ENCODE measurements at places on chromosomes 4 and X.

GRCh38 chr4:8292478-8293107 is 23.0 kb downstream of the HTRA3 start:
- DNase-seq, result no peak

- DNase-seq, result no peak
Measured at GRCh38 chrX:129842510-129843208, 1.0 kb downstream of the ZDHHC9 start.

DNA sequence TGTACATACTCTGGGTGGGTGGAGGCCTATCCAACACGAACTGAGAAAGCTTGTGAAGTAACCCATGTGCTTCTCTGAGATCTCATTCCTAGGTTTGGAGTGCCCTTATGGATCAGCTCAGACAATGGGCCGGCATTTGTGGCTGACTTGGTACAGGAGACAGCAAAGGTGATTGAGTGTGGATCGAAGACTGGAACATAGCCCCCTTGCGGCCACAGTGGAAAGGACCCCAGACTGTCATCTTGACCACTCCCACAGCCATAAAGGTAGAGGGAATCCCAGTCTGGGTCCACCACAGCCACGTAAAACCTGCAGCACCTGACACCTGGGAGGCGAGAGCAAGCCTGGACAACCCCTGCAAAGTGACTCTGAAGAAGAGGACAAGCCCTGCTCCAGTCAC is 598.0 kb upstream of the AADAT start:
- DNase-seq, result no peak

DNA sequence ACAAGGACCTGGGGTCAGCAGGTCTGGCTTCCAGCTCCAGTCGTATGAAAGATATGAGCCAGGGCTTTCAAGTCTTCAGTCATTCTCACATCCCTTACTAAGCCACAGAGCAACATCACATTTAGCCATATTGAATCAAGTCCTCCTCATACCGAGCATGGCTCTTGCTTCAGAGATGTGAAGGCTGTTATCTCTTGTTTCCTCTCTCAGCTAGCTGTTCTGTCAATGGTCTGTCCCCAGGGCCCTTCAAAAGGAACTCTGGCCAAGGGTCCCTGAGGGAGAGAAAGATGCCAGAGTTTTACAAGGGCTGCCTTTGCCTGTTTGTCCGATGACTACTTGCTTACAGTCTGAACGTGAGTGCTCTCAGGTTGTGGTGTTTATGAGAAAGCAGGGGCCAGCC is 30.5 kb downstream of the DOCK11 start:
- no peak for DNase-seq

GRCh38 chr4:121464854-121465253 is 84.0 kb upstream of the QRFPR start:
- no peak for DNase-seq

GRCh38 chr4:107719207-107719921 is 670 bp downstream of the PAPSS1 start:
- DNase-seq, result no peak

DNA sequence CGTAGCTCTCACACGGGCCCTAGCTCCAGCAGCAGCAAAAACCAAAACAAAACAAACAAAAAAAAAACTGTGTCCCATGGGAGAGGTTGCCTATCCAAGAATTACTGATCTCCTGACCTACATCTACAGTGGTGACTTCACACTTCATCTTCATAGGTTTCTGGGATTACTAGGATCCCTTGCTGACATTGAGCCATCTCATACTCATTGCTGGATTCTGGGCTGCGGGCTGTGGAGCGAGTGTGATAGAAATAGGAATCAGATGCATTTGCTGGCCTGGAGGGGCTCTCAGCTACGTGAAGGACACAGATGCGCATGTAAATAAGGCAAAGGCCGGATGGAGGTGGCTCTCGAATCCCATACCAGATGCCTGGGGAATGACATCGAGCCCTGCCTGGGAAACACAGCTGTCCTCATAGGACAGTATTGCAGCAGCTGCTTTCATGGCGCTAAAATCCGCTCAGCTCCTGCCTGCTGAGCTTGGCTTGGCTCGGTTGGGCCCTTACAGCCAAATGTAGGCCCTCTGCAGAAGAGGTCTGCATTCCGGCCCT is 41.7 kb downstream of the CNGA2 start:
- no peak for DNase-seq

- no peak for DNase-seq
Measured at GRCh38 chrX:38095971-38096529, 89.7 kb downstream of the SYTL5 start.

DNA sequence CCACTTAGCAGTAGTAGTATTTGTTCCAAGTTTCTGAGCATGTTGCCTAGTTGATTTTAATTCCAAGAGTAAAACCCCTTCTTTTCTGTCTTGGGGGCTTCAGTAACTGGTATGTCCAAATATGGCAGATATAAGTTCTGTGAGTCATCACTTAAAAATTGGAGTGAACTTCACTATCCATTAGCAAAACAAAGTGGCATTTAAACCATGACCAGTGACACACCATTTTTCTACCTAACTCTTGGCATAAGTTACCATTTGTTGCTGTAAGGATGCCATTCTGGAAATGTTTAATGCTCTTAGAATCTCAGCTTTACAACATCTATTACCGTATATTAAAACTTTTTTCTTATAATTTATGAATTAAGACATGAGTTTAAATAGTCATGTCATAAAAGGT is 102.0 kb downstream of the CBR4 start:
- DNase-seq, result no peak

GRCh38 chrX:39985071-39985470 is 112.7 kb downstream of the BCOR start:
- DNase-seq, result no peak

DNA sequence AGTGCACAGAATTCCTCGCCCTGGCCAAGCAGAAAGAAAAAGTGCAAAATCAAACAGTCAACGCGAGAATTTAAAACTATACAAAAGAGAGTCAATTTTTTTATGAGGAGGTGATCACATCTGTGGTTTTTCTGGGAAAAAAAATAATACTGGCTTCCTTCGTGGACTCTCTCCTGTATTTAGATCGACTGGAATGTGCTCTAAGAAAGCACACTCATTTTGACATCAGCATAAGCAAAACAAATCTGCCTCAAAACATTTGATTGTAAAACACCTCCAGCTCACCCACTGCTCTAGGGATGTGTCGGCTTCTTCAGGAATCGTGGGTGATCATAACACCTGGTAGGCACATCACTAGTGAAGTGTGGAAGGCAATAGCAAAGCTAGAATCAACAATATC is 417.4 kb upstream of the FAT1 start:
- DNase-seq, result no peak

DNA sequence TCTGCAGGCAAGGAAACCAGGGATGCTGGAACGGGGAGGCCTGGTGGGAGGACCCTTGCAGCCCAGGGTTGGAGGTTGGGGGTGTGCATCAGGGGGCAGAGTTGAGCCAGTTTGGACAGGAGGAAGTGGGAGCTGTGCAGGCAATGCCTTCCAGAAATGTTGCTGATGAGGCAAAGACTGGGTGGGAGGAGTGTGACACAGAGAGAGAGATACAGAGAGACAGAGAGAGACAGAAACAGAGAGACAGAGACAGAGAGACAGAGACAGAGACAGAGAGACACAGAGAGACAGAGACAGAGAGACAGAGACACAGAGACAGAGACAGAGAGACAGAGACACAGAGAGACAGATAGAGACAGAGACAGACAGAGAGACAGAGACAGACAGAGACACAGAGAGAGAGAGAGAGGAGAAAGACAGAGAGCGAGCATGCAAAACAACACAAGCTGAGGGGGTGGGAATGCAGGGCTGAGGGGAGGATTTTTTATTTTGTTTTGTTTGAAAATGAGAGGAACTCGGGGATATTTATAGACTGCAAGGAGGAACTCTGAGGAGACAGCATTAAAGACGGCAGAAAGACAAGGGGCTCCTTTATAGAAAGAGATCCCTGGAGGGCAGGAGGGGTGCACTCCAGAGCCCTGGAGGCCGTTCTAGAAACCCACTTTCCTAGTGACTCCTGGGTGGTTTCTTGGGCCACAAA is 1.9 kb upstream of the HAUS3 start:
- no peak for DNase-seq

DNA sequence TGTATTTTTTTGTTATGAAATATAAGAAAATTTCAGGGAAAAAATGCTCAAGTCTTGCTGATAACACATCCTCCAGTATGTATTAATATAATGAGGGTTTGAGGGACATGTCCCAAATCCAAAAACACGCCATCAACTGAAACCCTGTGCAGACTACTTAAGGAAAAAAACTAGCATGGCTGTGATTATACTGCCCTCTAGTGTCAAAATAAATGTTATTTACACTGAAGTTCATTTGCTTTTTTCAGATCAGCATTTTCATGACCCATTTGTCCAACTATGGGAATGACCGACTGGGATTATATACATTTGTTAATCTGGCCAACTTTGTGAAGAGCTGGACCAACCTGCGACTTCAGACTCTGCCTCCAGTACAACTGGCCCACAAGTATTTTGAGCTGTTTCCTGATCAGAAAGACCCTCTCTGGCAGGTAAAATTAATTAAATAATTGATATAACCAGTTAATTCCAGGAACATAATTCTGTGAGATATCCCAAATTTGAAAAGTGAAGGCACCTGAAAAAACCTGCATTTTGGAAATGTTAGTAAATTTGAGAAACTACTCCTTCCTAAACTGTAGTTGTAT is 128.5 kb downstream of the PRSS12 start:
- DNase-seq, result no peak

DNA sequence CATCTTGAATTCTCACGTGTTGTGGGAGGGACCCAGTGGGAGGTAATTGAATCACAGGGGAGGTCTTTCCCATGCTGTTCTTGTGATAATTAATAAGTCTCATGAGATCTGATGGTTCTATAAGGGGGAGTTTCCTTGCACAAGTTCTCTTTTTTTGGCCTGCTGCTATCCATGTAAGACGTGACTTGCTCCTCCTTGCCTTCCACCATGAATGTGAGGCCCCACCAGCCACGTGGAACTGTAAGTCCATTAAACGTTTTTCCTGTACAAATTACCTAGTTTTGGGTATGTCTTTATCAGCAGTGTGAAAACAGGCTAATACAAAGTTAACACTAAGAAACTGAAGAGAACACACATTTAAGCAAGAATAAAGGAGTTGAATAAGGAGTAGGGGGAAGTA is 16.0 kb downstream of the TBCK start:
- DNase-seq, result no peak

GRCh38 chr4:86934147-86934770 is 552 bp upstream of the AFF1 start:
- DNase-seq, result no peak

- DNase-seq, result no peak
Measured at GRCh38 chrX:3526731-3527130, 180.3 kb upstream of the MXRA5 start.

DNA sequence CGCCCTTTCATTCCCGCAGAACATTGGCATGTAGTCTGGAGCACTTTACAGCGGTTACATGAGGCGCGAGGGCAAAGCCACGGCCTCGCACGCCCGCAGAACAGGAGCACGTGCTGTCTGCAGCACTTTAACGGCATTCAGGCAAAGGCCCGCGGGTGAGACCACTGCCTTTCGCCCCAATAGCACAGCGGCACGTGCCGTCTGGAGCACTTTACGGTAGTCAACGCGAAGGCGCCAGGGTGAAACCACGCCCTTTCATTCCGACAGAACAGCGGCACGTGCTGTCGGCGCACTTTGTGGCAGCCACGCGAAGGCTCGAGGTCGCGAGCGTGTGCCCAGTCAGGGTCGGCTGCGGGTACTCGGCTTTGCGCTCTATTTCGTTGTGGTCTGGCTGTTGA is at the start of gene MPC1L:
TSS of gene MPC1L (plus strand) at position 290 of the 398 bp plus-strand sequence. CDS start 138 bp downstream, outside the sequence.
- DNase-seq, result no peak

- no peak for DNase-seq
Measured at GRCh38 chr4:55500072-55500471, 46.6 kb downstream of the CLOCK start.

DNA sequence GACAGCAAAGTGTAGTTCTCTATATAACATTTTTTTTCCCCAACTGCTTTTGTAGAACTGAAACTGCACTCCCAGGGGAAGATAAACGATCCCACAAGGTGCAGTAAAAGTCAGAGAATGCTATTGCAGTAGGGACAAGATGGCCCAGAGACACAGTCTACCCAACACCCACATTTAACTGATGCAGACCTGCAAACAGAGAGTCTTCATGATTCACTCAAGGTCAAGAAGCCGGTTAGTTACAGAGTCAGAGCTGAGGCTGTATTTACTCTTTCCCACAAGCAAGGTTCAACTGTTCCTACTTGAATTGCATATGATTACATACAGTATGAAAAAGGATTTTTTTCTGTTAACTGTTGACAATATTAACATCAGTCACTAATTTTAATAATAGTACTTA is 654.6 kb downstream of the IL1RAPL1 start:
- no peak for DNase-seq

- DNase-seq, result no peak
Measured at GRCh38 chr4:142353149-142353738, 492.9 kb downstream of the INPP4B start.

GRCh38 chr4:73859614-73860088 is 6.6 kb downstream of the PF4V1 start:
- no peak for DNase-seq

GRCh38 chrX:109889289-109890006 is 113.5 kb upstream of the TMEM164 start:
- DNase-seq, result peak; percentile 19

DNA sequence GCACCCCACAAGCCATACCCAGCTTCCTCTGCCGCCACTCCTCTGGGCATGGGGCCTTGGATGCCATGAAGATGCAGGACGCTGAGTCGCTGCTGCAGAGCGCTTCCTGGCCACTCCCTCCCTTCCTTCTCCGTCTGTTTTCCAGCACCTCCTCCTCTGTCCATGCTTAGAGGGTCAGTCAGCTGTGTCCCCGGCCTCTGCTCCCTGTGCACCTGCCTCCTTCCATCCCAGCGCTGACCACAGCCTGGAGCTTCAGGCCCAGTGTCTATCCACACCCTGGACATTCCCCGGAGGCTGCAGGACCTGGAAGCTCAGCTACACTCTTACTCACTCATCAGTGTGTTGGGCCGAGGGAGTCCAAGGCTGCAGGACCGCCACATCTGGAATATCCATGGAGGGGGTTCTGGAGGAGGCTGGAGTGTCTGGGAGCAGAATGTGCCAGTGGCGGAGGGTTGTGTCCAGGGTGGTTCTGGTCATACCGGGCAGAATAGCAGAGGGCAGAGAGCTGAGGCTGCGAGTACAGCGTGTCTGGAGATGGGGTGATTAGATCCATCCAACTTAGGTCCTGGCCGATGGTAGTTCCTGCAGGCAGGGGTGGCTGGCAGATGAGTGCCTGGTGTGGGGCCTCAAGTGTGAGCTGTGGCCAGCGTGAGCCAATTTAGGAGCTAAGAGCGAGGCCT is 58.6 kb upstream of the ADRA2C start:
- no peak for DNase-seq
